ENCODE measurements at places on chromosomes 13 and 19.

DNA sequence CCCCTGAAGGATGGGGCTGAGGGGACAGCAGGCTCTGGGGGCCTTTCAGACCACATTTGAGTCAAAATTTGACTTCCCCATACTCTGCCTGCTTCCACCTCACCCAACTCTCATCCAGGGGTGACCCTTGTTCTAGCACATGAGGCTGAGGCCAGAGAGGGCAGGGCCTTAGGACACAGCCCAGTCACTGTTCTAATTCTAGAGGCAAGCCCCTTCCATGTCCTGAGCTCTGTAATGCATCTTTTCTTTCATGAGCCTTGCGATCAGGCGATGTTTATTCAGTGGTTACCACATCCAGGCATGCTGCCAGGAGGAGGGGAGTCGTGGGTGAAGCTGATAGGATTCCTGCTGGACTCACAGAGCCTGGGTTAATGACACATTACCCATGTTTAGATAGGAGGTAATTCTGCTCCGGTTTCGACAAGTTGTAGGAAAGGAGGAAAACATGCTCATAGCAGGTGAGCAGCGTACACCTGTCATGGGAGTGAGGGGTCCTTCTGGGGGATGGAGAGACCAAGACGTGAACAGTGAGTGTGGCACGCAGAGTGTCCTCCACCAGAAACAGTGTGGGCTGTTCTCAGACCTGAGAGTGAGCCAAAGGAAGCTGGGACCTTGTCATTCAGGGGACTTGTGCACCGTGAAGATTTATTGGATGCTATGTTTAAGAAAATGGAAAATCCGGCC, 9.3 kb downstream of the RPS9 start:
- DNase-seq = peak; percentile 45

DNA sequence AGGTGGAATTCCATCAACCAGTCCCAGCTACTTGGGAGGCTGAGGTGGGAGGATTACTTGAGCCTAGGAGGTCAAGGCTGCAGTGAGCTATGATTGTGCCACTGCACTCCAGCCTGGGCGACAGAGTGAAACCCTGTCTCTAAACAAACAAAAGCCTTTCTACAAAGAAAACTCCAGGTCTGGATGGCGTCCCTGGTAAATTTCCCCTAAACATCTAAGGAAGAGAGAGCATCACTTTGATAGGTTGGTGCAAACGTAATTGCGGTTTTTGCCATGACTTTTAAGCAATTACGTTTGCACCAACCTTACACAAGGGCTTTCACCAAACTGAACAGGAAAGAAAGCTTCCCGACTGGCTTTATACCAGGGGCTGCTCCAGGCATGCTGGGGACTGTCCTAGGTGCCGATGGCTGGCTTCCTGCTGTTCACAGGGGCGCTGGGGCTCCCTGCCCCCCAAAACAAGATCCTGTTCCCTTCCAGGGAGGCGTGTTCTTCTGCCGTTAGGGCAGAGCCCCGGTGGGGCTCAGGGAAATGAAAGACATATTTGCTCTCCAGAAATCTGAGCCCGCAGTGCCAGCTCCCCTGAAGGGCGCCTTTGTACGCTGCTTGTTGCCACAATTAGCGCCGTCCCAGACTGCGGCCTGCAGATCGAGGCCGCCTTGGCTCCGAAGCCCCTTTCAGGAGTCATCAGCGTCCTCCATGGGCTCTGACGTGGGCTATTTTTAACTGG, 38.7 kb upstream of the KLF2 start:
- DNase-seq = peak; percentile 48

- no peak for DNase-seq
Observed at GRCh38 chr19:53091413-53092254, 11.6 kb downstream of the ZNF160 start.

GRCh38 chr13:114023716-114024602, 50.1 kb upstream of the C13orf46 start:
- DNase-seq = no peak

DNA sequence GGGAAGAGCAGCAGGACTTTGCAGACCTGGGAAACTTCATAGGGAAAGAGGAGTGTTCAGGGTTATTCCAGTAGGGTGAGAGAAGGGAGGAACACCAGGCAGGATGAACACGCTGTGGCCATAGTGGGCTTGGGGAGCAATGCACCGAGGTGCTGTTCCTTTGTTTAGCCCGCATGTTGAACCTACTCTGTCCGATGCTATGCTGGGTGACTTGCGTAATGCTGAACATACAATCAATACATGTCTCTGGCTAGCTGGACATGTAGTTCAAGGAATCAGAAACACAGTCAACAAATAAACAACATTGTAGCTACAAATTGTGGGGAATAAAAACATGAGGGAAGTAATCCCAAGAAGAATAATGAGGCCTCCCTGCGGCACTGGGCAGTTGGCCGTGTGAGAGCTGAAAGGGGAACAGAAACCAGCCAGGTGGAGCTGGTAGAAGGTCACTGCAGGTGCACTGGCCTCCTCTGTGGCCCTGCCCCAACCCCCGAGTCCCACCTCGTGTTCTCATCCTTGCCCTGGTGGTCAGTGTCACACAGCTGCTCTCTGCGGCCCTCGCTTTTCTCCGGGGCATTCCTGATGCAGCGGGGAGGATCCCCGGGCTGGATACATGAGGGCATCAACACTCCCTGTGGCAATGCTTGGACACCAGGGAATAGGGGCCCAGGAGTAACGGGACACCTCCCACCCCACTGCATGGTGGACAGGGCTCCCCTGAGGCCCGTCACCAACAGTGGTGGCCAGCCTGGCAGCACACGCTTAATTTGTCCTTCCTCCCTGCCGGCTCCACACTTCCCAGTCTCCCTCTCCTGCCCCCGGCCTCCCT, 36.9 kb upstream of the TUBGCP3 start:
- DNase-seq = no peak

DNA sequence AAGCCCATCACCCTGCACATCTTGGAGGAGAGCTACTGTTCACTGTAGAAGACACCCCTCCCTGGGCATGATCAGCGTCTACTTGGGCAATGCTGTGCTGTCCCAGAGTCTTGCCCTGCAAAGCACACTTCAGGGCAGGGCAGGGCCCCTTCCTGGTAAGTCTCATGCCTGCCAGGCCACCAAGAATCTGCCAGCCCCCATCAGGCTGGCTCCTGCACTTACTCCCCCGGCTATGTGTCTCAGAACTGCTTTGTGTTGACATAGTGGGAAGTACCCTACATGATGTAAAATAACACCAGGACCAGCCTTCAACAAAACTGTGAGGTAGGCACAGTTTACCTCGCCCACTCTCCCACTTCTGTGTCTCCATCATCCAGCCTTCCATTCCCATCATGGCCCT, 27.8 kb upstream of the ATP12A start:
- no peak for DNase-seq

DNA sequence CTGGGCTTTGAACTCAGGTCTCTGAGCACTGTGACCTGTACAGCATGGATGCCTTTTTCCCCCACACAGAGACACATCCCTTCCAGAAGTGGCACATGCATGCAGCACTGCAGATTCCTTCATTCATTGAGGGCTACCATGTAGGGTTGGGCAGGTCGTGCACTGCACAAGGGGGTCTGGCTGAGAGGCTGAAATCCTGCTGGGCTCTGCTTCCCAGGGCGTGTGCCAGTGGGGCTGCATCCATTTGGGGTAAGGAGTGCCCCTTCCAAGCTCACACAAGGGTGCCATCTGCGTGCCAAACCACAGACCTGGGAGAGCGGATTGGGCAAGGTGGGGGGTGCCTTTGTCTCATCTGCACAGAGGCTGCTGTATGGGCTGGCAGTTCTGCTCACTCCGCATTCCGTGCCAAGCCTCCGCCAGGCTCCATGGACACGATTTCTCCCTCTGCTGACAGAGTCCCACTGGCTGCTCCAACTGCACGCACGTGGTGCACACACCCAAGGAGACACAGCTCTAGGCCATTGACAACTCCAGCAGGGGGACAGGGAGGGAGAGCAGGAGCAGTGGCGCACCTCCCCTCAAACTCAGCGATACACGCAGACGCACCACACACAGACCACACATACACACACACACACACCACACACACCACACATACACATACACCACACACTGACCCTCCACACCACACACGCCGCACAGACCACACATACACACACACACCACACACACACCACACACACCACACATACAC, 4.5 kb upstream of the SHISA7 start:
- no peak for DNase-seq

- no peak for DNase-seq
Observed at GRCh38 chr13:107808389-107808788, 406.9 kb downstream of the LIG4 start.

DNA sequence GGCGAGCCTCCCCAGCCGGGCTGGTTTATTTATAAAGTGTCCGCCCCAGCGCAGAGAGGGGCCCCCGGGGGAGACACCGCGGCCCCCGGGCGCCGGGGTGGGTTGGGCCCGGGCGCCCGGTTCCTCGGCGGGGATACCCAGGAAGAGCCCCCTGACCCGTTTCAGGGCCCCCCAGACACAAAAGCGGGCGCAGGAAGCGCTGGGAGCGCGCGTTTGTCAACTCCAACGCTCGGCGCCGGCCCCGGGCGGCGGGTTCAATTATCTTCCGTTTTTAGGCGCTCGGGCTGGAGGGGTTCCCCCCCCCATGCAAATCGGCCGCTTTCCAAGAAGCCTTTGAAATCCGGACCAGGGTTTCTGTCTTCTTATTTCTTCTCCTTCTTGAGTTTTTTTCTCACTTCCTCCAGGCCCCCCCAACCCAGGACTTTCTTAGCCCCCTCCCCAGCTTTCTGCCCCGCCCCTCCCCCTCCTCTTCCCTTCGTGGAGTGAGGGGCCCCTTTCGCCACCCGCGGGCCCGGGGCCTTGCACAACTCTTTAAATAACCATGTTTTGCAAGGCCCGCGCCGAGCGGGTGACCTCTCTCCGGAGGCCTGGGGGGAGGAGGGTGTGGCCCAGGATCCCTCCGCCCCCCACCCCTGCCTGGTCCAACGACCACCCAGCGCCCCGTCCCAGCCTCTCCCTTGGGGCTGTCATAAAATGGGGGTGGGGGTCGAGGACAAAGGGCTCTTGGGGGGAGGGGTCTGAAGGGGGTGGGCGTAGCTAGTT, 935 bp downstream of the ARID3A start:
- DNase-seq = no peak

DNA sequence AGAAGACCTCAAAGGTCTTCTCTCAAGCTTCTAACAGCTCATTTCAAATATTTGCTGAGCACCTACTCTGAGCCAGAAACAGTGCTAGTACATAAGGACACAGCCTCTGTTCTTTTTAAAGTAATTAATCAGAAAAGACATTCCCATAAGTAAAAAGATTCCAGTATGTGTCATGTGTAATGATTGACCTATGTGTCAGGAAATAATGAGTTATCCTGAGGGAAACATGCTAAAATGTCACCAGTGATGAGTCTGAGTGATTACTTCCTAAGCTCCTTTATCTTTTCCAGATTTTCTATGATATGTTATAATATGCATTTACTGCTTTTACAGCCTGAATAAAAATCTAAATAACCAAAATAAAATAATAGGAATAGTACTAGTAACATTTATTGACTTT, 107.6 kb downstream of the SLC25A15 start:
- DNase-seq = no peak

- DNase-seq = no peak
Observed at GRCh38 chr19:35812220-35813042, at the start of gene PRODH2. TSS of gene PRODH2 (minus strand) at chr19:35812845. CDS start at chr19:35812805, 40 bp downstream.

GRCh38 chr13:86174622-86175021, 375.4 kb upstream of the SLITRK6 start:
- peak; percentile 5 for DNase-seq
